ENCODE measurements at places on chromosomes 7 and 10.
A peak's percentile ranks its signal among the peaks of the same experiment; 100 is the strongest.

DNA sequence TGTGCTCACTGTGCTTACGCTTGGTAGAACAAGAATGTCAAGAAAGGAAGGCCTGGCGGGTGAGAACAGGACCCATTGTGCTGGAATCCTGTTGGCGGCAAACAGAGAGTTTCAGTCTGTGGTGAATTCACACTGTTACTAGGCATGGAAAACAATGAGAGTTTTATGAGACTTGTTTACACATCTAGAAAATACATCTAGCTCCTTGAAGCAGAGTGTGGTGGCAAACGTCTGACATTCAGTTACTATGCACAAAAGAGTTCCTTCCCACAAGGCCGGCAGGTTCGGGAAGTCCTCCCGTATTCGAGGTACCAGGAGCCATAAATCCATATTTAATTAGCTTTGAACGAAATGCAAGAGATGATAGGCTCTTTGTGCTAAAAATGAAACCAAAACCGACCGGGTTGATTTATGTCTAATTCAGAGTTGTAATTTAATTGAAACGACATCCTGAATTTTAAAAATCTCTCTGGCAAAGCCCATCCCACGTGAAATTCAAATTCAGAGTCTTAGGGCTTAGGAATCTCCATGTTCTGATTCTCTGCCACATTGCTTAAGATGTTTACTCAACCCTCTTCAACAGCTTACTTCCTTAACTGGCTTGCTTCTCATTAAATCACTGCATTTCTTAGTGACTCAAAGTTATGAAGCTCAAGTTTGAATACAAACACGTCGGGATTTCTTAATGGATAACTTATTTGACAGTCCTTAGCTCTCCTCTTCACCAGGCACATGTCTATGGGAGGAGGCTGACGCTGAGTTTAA is 299.9 kb upstream of the PITRM1 start:
- DNase-seq, result no peak

GRCh38 chr7:16934722-16935340 is 53.0 kb upstream of the AGR3 start:
- DNase-seq, result peak; percentile 18

GRCh38 chr7:425794-426188 is 93.9 kb downstream of the PDGFA start:
- no peak for DNase-seq

- DNase-seq, result no peak
Measured at GRCh38 chr7:133836666-133837065, 290.5 kb upstream of the LRGUK start.

DNA sequence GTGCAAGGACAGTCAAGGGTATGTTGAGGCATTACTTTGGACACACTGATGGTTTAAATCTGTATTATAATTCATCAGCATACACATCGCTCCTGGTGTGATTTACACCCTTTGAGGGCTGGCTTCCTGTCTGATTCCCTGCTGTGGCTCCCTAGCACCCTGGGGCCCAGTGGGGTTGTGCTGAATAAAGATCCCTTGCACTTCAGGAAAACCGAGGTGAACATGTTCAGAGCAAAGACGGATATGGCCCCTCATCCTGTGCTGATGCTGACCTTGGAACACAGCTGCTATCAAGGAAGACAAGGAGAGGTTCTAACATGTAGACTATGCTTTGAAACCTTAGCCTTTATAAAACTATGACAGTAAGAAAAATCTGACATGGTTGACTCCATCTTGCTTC is 84.6 kb upstream of the UNC5B start:
- no peak for DNase-seq

DNA sequence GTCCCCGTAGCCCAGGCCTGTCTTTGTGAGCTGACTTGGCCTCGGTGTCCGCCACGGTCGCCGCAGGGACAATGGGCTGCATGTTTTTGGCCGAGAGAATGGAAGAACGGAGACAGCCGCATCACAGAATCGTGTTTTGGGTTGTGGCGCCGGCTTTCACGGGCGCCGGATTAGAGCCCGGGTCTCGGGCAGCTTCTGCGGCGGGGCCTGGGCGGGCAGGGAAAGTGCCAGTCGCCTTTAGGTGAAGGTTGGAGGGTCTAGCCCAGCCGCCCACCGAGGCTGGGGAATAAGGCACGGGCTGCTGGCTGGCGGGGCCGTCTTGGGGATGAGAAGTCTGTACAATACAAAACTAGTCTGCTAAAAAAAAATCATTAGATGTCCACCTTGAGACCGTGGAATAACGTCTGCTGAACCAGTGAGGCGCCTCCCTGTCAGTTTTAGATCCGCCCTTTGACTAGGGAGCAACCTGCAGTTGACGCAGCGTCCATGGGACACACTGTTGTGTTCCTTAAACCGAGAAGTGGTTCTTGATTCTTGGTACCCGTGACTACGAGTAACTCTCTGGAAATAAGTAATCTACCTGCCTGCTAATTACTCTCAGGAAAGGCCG is 577 bp downstream of the DNAJB9 start:
- DNase-seq, result peak; percentile 31

GRCh38 chr7:150368096-150368883 is at the start of gene REPIN1:
REPIN1 (plus strand) TSS chr7:150368822; CDS start chr7:150369712, 890 bp downstream.
- peak; percentile 70 for DNase-seq

- no peak for DNase-seq
Measured at GRCh38 chr10:14625765-14626525, 148.8 kb downstream of the FAM107B start.

Data from activated T-cell treated with anti-CD3 and anti-CD28 coated beads for 24 hours (primary cell).